ENCODE measurements at places on chromosomes 5 and 9.
A peak's percentile ranks its signal among the peaks of the same experiment; 100 is the strongest.

DNA sequence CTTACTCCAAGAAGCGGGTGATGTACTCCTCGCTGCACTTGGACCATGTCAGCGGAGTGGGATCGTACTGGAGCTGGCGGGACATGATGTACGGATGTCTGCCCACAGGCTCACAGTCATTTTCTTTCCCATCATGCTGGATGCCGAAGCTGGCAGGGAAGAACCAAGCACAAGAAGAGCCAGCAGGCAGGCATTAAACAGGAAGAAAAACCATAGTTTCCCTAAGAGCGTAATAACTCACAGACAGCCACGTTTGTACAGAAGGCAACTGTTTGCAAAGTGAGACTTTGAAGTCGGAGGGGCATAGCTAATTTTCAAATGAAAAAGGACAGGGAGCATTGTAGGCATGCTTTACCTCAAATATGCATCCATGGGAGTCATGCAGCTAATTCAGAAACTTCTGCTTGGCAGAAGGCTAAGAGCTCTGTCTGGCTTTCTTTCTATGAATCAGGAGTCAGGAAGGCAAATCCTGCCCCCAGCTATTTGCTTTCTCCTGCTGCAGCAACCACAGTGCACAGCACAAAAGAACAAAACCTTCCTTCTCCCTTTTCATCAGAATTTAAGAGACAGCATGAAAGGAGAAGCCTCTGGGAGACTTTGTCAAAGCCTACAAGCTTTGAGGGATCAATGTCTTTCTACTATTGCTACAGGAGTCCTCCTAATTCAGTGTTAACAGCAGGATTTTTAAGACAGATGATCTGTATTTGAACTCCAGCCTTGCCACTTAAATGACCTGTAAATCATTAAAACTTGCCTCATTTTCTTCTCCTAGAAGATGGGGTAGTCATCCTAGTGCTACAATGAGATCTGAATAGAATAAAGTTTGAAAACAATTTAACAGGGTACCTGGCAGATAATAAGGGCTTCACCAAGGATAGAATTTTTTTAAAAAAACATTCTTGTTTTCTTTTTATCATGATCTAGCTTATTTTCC lies 209.1 kb downstream of the TARS1 start:
- no peak for DNase-seq

DNA sequence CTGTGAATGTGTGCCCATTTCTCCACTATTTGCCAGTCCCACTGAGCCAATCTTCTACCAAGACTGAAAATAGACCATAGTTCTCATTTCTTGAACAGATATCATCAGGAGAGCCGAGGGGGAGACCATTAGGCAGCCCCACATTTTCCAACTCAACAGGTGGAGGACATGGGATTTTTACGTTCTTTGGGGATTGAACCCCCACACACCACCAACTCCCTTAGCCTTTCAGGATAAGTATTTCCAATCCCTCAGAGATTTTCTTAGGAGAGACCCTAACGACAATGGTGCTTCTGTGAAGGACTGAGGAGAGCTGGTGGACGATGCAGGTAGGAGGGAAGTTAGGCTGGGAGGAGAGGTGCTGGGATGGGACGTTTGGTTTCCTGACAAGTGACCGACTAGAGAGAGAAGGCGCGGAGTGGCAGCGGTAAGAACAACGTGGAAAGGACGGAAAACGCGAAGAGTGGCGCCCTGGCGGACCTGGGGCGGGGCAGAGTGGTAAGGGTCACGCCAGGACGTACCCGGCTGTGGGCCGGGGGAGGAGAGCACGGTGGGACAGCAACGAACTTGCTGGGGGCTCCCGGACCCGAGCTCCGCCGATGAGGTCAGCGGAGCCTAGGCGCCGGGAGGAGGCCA lies 681 bp upstream of the CHSY3 start:
- no peak for DNase-seq

DNA sequence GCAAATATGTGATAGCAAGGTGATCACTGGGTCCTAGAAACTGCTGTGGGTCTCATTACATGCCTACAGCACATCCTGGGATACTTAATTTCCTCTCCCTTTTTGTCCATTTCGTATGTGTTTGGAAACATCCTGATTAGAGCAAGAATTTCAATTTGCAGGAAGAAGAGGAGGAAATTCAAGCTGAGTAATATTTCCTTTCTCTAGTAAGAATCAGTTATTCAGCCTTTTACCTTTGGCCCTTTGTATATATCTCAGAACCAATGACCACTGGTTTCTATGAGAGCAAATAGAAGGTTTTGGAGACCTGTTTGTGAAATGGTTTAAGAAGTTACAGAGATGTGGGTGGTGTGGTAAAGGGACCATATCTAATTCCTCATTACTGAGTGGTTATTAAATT lies 171.6 kb downstream of the RMI1 start:
- DNase-seq, result no peak

- DNase-seq, result peak; percentile 61
These were observed 597 bp downstream of the SLC31A1 start for GRCh38 chr9:113221800-113222481.

- no peak for DNase-seq
These were observed 1013.1 kb downstream of the NR2F1-AS1 start for GRCh38 chr5:92567831-92568450.

GRCh38 chr9:137190315-137190856 lies 1.9 kb downstream of the SSNA1 start:
- DNase-seq, result no peak

DNA sequence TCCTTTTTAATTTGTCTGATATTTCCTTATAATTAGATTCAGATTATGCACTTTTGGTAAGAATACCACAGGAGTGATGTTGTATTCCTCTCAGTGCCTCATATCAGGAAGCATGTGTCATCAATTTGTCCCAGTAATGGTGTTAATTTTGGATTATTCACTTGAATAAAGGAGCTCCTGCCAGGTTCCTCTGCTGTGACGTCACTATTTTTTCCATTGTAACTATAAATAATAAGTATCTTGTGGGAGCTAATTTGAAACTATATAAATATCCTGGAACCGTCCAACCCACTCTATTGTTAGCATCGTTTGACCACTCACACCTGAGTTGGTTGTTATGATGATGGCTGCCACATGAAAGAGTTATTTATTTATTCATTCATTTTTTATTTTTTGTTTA lies 107.9 kb downstream of the INVS start:
- DNase-seq, result no peak

GRCh38 chr9:91714020-91714806 lies 235.8 kb downstream of the ROR2 start:
- DNase-seq, result peak; percentile 83

GRCh38 chr5:53013857-53014256 lies 24.7 kb downstream of the ITGA2 start:
- no peak for DNase-seq

DNA sequence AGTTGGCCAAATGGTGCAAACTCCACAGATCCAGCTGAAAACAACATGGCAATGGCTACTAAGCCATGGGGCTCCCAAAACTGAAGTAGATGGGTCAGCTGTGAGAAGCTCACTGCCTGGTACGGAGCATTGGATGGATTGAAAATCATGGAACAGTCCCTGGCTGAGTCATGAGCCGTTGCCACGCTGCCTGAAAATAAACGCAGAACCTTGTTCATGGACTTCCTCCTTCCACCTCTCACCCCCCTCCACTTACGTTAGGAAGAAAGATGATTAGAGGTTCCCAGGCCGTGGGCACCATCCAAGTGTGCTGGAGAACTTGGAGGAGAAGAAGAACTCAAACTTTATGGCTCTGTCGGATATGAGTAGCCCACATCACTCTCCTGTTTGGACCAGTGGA lies 6.8 kb upstream of the DIPK1B start:
- no peak for DNase-seq

- no peak for DNase-seq
These were observed 378.2 kb downstream of the FAM170A start for GRCh38 chr5:120007598-120007997.

DNA sequence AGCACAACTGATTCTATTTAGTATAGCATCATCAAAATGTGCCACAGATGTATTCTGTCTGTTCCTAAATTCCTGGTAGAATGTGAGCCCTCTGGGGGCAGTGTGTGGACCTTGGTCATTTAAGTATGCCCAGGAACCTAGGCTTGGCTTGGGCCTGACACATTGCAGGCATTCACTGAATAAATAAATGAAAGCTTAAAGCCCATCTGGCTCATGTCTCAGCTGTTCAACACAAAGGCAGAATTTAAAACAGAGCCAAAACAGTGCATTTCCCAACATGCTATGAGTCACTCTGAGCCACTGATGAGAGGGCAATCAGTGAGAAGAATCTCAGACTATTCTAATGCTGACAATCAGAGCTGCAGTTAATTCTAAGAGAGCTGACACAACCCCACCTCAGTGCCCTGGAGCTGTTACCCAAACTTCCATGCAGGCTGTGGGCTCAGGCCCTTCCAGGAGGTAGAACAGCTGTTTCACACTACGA lies 8.1 kb downstream of the FAM193B start:
- DNase-seq, result no peak

DNA sequence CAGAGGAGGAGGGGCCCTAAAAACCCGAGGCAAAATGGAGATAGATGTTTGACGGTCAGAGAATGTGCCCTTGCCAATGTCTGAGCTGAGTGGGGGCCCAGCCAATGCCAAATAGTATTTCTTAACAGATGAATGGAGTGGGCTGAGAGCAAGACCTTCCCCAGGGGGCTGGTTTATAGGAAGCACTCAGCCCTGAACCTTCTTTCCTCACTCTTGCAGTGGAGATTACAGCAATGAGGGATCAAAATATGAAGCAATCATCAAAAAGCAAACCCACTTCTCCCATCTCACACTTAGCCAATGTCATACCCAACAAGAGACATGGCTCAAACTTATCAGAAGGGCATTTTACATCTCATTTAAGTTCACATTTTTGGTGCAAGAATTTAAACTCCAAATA lies 350.3 kb downstream of the GADD45G start:
- no peak for DNase-seq

DNA sequence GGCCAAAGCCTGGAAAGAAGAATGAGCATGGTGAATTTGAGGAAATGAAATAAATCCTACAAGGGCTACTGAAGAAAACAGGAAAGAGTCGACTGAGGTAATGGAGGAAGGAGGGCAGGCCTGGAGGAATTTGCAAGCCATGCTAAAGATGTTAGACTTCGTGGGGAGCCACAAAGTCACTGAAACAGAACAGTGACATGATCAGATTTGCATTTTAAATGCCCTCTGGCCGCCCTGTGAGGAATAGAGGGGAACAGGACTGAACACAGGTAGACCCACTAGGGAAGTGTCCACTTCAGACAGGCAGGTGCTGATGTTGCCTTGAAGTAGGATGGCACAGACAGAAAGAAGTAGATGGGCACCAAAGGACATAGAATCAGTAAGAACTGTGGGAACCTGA lies 42.8 kb upstream of the RLN1 start:
- no peak for DNase-seq

DNA sequence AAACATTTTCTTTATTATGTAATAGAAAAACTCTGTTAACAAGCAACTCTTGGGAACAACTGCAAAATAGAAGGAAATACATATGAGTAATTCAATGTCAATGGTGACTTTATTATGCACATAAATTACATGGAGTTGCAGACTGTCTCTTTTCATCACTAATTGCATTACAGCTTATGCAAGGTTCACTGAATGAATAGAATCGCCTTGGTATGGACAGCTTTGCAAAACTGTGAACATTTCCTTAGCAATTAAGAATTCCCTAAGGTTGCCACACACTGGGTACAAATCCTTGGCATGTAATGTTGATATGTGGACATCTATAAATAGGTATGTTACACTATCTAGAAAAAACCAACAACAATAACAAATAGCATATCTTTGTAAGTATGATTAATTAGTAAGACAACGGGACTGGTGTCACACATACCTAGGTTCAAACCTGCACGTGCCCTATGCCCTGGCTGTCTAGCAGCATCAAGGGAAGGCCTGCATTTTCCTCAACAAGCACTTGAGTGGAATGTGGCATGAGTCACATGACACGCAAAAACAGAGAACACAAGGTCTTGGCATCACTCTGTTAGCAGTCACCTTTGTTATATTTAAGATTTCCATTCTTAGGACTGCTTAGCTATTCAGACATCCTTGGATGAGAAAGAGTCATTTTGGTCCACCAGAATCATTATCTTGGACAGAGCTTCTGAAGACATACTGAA lies 263.9 kb downstream of the CTNND2 start:
- DNase-seq, result no peak

GRCh38 chr9:116276651-116277121 lies 123.1 kb downstream of the PAPPA start:
- no peak for DNase-seq

- DNase-seq, result no peak
These were observed 3.5 kb upstream of the KCNN2 start for GRCh38 chr5:114358329-114358728.

- peak; percentile 83 for DNase-seq
These were observed 3.7 kb upstream of the ENTPD2 start for GRCh38 chr9:137057545-137057944.

DNA sequence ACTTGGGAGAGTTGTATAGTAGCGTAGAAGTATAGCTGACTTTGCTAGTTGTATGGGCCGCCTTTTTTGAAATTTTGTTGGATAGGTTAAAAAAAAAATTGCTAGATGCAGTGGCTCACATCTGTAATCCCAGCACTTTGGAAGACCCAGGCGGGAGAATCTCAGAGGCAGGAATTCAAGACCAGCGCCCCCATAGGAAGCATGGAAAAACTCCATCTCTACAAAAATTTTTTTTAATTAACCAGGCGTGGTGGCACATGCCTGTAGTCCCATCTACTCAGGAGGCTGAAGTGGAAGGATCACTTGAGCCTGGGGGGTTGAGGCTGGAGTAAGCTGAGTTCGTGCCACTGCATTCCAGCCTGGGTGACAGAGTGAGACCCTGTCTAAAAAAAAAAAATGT lies 59.2 kb downstream of the SMC5 start:
- no peak for DNase-seq

- DNase-seq, result no peak
These were observed 18.3 kb downstream of the ACTL7B start for GRCh38 chr9:108837530-108837929.

DNA sequence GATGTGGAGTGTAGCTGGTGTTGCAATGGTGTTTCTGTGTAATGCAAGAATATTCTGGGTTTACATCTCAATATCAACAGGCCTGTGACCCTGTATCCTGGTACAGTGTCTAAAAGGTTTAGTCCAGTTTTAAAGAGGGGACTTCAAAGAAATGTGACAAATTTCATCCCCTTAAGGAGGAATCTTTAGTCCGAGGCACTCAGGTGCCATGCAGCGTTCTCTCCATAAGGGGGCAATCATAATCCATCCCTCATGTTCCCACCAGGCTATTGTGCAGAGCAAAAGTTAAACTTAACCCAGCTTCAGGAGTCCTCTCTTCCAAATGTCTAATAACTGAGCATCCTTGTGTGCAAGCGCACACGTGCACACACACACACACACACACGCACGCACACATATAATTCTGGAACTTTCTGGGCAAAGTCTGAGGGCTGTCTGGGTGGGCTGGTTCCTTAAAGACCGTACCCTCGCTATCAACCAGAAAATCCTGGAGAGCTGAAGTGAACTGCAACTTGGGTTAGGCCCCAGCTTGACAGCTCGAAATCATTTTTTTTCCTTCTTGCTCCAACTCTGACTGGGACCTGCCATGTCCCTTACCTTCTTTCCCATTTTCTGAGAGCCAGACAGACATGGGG lies 46.0 kb downstream of the CRB2 start:
- peak; percentile 41 for DNase-seq

- no peak for DNase-seq
These were observed 223.5 kb upstream of the TUT7 start for GRCh38 chr9:86577420-86578333.

- no peak for DNase-seq
These were observed 14.5 kb upstream of the ZNF622 start for GRCh38 chr5:16480144-16480543.

GRCh38 chr9:98236901-98237487 lies 18.5 kb downstream of the TBC1D2 start:
- DNase-seq, result no peak

GRCh38 chr5:56803025-56803424 lies 12.3 kb upstream of the MAP3K1 start:
- DNase-seq, result no peak

GRCh38 chr5:162888268-162888667 lies 549.1 kb upstream of the CCNG1 start:
- no peak for DNase-seq
